ENCODE measurements at places on chromosomes 1 and 21. TPM values are rescaled to one million over a fixed set of nuclear protein-coding genes. Genes with fewer than 3 reads are reported as not detected.
A peak's percentile ranks its signal among the peaks of the same experiment; 100 is the strongest.

The NBPF4 gene
- not detected for total RNA-seq

GRCh38 chr1:38781872-38782617 is 77.5 kb downstream of the RRAGC start:
- H3K27ac ChIP-seq = peak overlapping the region; percentile 75
- H3K27me3 ChIP-seq = no peaks in the 10 kb centered on the region
- no peaks in the 10 kb centered on the region for H3K36me3 ChIP-seq
- peaks cover 56% of the 10 kb centered on the region for H3K4me1 ChIP-seq
- no peak overlapping the region for H3K4me3 ChIP-seq
- DNase-seq = peak; percentile 61

GRCh38 chr1:208158640-208159554 is 85.3 kb downstream of the PLXNA2 start:
- DNase-seq = no peak
- no peak overlapping the region for H3K27ac ChIP-seq
- 0 out of 2 replicates have a peak, but pooled peaks cover 3% of the 10 kb centered on the region for H3K4me1 ChIP-seq
- no peaks in the 10 kb centered on the region for H3K27me3 ChIP-seq
- no peaks in the 10 kb centered on the region for H3K36me3 ChIP-seq

DNA sequence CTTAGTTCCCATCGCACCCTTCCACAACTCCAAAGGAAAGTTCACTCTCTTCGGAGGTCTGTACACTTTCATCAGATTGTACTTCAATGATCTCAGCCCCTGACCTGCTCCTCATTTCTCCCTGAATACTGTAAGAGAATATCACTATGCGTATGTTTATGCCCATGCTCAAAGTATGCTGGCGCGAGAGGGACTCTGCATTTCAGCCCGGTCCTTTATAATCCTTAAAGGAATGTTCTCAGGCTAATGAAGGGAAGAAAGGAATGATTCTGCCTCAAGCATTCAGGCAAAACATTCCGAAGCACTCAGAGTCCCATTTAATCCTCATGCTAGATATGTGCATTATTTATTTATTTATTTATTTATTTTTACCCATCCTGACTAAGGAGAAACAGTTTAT is 76.8 kb downstream of the PLD5 start:
- H3K27ac ChIP-seq = no peak overlapping the region
- no peak for DNase-seq
- peaks cover 8% of the 10 kb centered on the region for H3K27me3 ChIP-seq
- no peaks in the 10 kb centered on the region for H3K36me3 ChIP-seq

GRCh38 chr1:39666772-39667171 is 5.1 kb downstream of the NT5C1A start:
- H3K27ac ChIP-seq = no peak overlapping the region
- no peaks in the 10 kb centered on the region for H3K36me3 ChIP-seq

DNA sequence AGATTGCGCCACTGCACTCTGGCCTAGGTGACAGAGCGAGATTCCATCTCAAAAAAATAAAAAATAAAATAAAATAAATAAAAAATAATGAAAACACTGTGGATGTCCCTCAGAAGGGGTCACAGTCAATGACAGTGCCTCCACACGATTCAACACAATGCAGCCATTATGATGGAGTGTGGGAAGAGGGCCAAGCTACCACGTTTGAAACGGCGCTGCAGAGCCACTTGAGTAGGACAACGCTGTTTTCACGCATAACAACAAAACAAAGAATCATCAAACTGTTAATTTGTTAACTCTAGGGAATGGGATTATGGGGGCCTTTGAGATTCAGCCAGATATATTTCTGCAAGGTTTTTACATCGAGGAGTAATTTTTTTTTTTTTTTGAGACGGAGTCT is 36.5 kb downstream of the NKAIN1 start:
- H3K4me1 ChIP-seq = no peaks in the 10 kb centered on the region
- H3K27me3 ChIP-seq = peaks cover 3% of the 10 kb centered on the region
- H3K36me3 ChIP-seq = no peaks in the 10 kb centered on the region
- no peak for DNase-seq
- no peak overlapping the region for H3K27ac ChIP-seq
- no peak overlapping the region for H3K4me3 ChIP-seq

- DNase-seq = no peak
- no peak overlapping the region for H3K27ac ChIP-seq
- no peak overlapping the region for H3K4me3 ChIP-seq
- peaks cover 15% of the 10 kb centered on the region for H3K27me3 ChIP-seq
- no peaks in the 10 kb centered on the region for H3K36me3 ChIP-seq
Observed at GRCh38 chr1:154697710-154698109, 89.7 kb upstream of the ADAR start.
